ENCODE measurements at places on chromosomes 16 and 17.

DNA sequence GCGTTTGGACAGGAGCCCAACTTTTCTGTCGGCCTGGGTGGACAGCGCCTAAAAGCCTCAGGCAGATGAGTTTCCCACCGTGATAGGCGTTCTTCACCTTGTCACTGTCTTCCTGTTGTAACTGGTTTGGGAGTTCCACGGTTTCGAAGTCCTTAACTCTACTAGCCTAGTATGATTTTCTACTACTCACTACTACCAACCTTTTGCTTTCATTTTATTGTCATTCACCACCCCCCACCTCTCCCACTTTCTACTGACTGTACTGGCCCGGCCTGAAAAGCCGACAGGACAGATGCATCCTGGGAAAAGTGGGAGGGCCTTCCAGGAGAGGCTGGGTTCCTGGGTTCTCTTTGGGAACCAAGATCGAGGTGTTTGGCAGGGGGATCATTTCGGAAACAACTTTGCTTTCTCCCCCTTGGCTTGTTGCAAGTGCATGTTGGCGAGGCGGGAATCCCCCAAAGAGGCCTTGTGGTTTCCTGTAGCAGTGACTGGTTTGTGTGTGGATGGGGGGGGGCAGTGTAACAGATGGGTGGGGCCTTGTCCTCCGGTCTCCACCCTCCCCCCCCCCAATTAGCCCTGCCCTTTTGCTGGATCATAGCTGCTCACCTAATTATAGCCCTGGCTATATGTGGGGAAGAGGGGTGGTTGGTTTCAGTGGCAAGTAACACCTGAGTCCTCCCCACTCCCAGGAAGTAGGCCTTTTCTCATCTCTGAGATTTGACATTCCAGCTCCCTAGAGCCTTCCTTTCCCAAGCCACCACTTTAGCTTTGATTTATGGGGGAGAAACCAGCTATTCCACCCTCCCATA, 1.4 kb downstream of the EIF5A start:
- DNase-seq = no peak

GRCh38 chr17:67211742-67212141, 33.3 kb downstream of the HELZ start:
- DNase-seq = no peak

DNA sequence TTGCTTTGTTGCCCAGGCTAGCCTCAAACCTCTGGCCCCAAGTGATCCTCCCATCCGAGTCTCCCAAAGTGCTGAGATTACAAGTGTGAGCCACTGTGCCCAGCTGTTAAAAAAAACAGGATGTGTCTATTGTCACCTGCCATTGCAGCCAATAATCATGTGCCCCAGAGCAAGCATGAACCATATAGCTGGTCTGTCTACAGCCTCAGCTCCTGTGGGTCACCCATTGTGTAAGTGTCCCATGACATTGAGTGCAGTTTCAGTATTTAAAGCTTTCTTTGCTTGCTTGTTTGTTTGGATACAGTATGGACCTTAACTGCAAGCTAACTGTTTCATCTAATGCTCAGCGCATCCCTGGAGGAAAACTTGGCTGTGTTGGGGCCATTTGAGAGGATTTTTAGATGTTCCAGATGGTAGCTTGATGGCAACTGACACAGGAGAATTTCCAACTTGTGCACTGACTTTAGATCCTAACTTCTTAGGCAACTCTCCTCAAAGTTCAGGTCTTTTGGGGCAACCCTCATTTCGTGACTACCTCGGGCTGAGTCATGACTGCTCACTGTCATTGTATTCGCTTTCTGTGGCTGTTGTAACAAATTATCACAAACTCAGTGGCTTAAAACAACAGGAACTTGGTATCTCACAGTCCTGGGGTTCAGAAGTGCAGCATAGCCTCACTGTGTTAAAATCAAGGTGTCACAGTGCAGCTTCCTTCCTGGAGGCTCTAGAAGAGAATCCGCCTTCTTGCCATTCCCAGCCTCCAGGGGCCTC, 30.3 kb upstream of the ADORA2B start:
- no peak for DNase-seq

DNA sequence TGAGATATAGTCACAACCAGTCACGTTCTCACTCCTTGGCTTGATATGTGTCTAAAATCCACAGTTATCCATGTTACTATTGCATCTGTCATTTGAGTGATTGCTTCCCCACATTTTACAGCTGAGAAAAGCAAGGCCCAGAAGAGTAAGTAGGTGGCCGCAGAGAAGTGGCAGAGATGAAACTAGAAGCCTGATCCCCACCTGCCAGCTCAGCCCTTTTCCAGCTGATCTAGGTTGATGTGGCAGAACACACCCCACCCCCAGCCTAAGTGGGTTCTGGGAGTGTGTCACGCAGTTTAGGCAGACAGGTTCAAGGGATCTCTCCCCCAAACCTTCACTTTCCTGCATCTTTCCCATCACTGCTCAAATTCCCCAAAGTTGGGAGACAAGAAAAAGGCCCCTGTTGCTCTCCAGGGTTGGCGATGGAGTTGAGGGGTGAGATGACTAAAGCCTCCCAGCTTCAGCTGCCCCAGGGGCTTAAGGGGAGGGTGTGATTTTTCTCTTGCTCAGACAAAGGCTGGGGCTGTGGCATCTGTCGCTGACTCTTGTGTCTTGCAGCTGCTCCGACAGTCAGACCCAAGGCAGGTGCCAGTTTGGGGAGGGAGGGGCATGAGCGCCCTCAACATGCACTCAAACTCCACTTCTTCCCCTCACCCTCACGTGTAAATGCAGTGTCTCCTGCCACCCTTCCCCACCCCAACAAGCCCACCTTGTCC, 48.9 kb upstream of the LHX1 start:
- DNase-seq = no peak

DNA sequence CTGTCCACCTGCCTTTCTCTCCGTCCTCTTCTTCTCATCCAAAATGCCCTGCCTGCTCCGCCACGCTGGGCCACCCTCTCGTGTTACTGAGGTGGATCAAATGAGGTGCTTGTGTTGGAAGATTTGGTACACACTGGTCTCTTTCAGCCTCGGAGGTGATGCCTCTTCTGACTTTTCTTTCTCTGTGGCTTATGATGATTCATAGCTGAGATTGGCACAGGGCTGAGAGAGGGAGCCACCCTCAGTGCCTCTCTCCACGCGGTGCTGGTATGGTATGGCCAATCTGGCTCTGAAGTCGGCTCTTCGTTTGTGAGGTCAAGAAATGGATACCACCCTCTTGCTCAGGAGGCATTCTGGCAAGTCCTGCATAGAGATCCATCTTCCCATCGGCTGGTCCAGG, 82.4 kb downstream of the PLCG2 start:
- no peak for DNase-seq

GRCh38 chr16:47449788-47450187, 11.1 kb downstream of the ITFG1 start:
- no peak for DNase-seq

DNA sequence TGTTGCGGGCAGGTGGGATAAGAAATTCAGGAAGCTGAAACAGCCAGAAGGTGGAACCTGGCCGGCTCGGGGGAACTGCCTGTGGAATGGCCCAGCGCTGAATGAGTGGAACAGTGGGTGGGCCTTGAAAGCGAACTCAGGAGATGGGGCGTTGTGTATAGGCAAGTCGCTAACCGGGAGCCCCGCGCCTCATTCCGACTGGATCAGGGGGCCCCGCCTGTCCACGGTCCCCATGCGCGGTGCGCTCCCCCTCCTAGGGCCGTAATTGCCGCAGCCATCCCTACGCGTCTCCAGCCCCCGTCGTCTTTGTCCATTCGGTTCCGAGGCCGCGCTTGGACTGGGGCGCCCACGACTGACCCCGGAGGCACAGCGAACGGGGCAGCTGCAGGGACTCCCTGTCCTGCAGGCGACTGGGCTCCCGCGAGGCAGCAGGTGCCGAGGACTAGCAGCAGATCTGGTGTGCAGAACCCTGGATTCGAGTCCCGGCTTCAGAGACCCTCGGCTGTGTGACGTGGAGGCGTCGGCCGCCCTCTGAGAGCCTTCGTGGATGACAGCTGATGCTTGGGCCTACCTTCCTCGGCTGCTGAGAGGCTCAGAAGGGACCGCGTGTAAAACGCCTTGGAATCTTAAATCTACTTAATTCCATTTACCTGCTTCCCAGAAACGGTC, 10.9 kb upstream of the CA4 start:
- DNase-seq = no peak

DNA sequence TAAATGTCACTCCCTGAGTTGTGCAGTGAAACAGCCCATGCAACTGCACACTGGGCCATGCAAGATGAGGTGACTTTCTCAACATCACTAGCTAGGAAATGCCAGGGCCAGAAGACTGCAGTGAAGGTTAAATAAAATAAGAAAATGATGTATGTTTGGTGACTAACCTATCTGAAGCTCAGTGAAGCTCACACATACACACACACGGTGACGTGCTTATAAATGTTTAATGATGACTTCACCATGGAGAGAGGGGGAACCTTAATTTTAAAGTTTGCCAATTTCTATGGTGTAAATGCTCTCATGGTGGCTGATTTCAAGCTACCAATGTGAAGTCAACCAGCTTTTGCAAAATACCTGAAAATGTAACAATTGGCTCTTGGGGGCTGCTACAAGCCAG, 166.4 kb downstream of the MAF start:
- DNase-seq = no peak

- no peak for DNase-seq
Measured at GRCh38 chr16:21990381-21990944, 10.5 kb downstream of the PDZD9 start.

- DNase-seq = no peak
Measured at GRCh38 chr16:11611871-11612664, 25.3 kb upstream of the LITAF start.

GRCh38 chr16:15822957-15823356, 33.9 kb downstream of the MYH11 start:
- no peak for DNase-seq

DNA sequence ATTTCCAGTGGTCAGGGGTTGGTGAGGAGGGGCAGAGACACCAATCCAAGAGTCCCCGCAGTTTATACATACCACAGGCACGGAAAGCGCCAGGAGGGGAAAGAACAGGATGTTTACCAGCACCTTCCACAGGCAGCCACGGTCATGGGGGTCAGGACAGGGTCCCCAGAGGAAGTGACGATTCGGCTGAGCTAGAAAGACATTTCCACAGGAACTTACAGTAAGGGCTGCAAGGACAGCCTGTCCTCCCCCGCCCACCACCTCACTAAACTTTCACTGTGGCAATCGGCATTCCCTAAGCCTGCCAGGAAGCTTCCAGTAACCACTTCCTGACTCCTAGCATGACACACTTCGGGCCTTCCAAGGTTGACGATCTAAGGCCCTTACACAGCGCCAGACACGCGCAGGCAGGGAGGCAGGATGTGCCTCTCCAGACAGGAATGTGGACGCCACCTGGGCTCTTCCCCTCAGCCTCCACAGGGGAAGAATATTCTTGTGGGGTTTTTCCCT, 1.2 kb upstream of the MT2A start:
- DNase-seq = peak; percentile 97

DNA sequence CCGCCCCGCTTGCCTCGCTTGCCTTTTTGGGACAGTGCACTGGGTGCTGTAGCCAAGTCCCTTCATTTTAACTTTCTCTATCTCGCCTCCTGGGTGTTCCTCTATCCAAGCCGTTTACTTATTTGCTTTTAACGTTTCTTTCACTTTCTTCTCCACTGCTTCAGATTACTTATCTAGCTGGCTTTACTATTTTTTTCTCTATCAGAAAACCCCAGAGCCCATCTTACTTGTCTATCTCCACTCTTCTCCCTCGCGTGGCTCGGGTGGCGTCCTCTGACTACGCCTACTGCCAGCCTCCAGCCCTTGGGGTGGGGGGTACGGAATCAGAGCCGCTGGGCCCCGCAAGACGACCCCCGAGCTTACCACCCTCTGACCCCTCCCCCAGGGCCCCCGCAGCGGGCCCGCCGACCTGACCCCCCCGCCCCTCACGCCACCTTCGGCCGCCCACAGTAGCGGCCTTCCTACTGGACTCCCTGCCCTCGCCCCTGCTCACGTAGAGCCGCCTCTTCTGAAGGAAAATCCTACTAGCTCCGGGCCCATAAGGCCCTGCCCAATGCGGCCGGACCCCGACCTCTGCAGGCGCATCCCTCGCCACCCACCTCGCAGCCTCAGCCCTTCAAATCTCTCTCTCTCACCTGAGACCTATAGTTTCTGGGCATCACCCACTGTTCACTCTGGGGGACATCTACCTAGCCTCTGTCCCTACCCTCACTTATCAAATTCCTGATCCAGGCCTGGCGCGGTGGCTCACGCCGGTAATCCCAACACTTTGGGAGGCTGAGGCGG, 1.0 kb upstream of the SLC12A4 start:
- DNase-seq = no peak

DNA sequence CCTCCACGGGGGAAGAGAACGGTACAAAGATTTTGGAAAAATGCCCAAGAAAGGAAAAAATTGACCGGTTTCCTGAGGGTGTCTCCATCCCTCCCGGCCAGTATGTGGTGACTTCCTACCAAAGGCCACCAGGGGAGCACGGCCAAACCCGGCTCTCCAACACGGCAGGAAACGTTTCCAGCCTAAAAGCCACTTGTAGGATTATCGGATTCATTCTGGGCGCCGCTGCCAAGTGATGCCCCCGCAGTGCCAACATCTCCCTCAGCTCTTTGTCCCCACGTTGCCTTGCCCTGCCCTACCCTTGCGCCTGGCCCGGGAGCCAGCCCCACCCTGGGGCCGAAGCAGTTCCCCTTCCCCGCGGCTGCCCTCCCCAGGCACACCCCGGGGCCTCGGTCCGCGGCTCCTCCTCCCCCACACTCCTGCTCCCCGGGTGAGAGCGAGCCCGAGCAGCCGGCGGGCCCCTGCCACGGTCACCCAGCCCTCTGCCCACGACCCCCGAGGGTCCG, 688 bp downstream of the CRK start:
- DNase-seq = no peak

- DNase-seq = no peak
Measured at GRCh38 chr17:45221081-45222013, at the start of gene FMNL1. Gene FMNL1, plus strand, starts transcription at chr17:45221885. Its CDS starts 240 bp downstream, at chr17:45222125.

DNA sequence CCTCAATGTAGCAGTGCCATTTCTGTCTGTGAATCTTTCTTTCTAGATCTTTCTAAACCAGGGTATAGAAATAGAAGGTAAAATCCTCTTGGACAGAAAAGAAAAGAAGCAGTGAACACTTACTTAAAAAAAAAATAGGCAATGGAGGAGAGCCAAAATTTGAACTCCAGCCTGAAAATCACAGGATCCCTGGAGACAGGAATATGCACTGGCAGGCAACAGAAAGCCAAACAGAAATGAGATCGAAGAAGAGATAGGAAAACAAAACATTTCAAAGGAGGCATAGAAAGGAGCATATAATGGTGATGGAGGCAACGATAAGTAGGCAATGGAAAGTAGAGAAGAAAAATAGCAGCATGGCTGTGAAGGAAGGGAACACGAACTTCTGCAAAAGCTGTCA, 253.7 kb upstream of the HSBP1 start:
- no peak for DNase-seq

Measured in keratinocyte (primary cell).